ENCODE measurements at places on chromosomes 5 and 9.
A peak's percentile ranks its signal among the peaks of the same experiment; 100 is the strongest.

GRCh38 chr5:43313854-43314457 is 744 bp upstream of the HMGCS1 start:
- peaks cover 17% of the 10 kb centered on the region for H3K36me3 ChIP-seq
- peaks cover 7% of the 10 kb centered on the region for H3K4me1 ChIP-seq
- no peaks in the 10 kb centered on the region for H3K27me3 ChIP-seq
- peak overlapping the region; percentile 80 for H3K27ac ChIP-seq
- H3K4me3 ChIP-seq = peak overlapping the region; percentile 46
- peak; percentile 59 for DNase-seq

GRCh38 chr9:32291370-32291769 is 93.1 kb upstream of the ACO1 start:
- no peak for DNase-seq
- H3K27ac ChIP-seq = no peak overlapping the region
- no peak overlapping the region for H3K4me3 ChIP-seq
- H3K27me3 ChIP-seq = no peaks in the 10 kb centered on the region
- H3K36me3 ChIP-seq = no peaks in the 10 kb centered on the region
- no peaks in the 10 kb centered on the region for H3K4me1 ChIP-seq

- H3K4me3 ChIP-seq = no peak overlapping the region
- H3K36me3 ChIP-seq = no peaks in the 10 kb centered on the region
- H3K27me3 ChIP-seq = no peaks in the 10 kb centered on the region
- no peaks in the 10 kb centered on the region for H3K4me1 ChIP-seq
- DNase-seq = no peak
Measured at GRCh38 chr5:143506836-143507552, 103.5 kb upstream of the NR3C1 start.

DNA sequence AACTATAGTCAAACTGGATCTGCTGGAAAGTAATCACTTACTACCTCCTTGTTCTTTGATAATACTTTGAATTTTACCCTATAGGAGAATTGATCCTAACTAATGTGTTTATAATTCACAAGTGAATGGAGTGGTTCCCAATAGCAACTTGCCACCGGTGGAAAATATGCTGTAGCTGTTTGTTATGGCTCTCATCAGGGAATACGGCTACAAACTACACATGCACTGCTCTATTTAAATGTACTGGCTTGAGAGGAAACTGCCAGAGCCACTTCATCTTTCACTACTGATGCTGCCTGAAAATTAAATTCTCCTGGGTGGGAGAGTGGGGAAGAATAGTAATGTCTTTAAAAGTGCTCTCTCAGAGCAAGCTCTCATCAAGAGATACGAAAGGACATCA is 448.5 kb upstream of the GRAMD2B start:
- DNase-seq = no peak
- H3K4me1 ChIP-seq = no peaks in the 10 kb centered on the region
- H3K27ac ChIP-seq = no peak overlapping the region
